Peyer's patch (tissue), 4 donors: ENCODE measurements at places on chromosomes 6 and 20.

DNA sequence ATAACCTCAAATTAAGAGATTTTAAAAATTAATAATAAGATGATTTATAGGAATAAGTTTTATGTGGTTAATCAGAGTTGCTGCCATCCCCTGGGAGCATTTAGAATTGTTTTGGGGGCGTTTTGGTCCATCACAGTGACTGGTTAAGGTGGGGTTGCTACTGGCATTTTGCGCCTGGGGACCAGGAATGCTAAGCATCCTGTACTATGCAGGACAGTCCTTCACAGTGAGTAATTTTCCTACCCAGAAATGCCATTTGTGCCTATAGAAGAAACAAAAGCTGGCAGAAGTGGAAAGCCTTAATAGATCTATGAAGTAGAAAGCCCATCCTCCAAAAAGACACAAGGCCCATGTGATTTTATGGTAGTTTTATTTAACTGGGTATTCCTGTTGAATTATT lies 118.0 kb downstream of the ANKS1A start:
- DNase-seq = no peak

DNA sequence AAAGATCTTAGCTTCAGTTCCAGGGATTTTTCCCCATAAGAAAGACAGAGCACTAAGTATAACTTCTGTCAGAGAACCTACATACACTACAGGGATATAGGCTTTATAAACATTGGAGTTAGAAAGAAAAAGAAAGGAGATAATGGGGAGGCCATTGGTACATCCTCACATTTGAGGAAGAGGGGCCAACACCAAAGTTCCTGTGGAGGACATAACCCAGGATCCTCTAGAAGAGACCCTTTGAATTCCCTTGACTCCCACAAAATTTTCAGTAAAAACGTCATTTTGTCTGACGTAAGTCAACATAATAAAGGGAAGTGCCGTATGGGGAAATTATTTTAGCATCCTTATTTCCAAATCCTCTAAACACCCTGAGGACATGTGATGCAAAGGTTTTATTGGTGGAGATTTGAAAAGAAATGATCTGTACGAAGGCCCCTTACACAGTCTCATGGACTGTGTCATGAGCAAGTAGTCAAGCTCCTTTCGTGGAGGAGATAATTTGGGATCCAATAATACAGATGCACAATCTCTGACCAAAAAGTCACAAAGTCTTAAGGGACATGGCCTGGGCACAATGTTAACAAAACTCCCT lies 33.2 kb downstream of the HLA-DRA start:
- DNase-seq = no peak

- no peak for DNase-seq
Measured at GRCh38 chr20:2703716-2704475, 11.3 kb downstream of the EBF4 start.

- DNase-seq = no peak
Measured at GRCh38 chr6:98583506-98583905, 250.9 kb upstream of the POU3F2 start.

DNA sequence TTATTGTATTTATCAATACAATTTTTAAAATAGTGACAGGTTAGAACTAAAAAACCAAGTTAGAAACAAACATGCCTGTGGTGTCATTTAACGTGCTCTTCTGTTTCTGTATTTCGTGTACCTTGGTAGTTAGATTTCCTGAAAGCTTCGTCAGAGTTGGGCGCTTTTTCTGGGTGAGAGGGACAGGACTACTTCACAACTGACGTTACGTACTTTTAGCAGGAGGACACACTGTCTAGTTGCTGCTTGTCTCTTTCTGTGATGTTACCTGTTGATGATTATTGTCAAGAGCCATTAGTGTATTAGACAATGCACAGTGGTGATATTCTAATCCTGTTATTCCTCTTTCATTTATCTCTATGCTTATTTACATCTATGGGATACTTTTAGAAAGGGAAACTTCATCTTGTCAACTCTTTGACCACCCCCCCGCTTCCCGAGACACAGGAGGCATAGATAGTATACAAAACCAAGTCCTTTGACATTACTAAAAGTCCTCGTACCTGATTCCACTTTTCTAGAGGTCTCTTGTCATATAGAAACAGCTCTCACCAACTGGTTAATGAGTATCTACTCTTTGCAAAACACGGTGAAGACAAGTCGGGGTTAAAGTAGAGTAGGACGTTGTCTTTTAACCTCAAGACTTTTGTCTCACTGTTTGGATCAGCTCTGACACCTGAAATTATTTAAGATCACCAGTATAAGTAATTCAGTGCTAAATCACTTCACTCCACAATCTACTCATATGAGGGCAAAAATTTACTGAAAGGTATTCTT lies 96.3 kb downstream of the LYRM2 start:
- DNase-seq = no peak

- peak; percentile 72 for DNase-seq
Measured at GRCh38 chr20:1467355-1468116, 887 bp upstream of the NSFL1C start.

GRCh38 chr6:1502041-1502440 lies 107.7 kb upstream of the FOXC1 start:
- DNase-seq = no peak

DNA sequence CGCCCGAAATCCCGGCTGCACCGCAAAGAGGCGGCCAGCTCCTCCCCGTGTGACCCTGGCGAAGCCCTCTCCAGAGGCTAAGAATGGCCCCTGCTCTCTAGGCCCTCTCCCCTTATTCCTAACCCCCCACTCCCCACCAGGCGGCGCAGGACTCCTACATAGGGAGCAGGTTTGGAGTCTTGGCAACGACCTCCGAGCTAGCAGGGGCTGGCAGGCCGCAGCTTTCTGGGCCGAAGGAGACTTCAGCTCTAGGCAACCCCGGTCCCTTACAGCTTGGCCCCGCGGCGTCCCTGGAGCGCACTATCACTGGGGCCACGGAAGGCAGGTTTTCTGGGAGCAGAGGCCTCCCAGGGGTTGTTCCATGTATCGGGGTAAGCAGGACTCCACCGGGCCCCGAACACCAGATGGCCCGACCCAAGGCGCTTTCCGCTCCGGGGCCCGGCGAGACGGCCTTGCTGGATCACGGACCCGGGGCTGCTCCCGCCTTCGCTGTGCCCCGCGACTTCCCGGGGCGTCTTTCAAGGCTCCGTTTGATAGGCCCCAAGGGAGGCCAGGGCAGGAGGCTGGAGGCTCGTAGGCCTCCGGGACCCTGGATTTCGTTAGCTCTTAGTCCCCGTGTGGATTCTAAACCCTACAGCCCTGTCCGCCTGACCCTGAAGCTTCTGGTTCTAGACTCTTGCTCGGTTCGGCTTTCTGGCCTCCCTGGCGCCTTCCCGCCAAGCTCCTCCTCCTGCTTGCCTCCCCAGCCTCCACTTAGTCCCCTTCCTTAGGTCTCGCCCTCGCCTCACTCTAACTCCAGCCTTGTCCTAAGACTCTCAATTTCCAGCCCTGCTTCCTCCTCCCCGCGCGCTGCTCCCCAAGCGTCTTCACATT lies 1.9 kb downstream of the SLC32A1 start:
- no peak for DNase-seq

GRCh38 chr20:37999526-38000263 lies 33.6 kb downstream of the TTI1 start:
- DNase-seq = no peak

- DNase-seq = no peak
Measured at GRCh38 chr6:11495565-11496145, 41.9 kb upstream of the TMEM170B start.

GRCh38 chr20:43271980-43272379 lies 82.3 kb upstream of the PTPRT start:
- DNase-seq = no peak

DNA sequence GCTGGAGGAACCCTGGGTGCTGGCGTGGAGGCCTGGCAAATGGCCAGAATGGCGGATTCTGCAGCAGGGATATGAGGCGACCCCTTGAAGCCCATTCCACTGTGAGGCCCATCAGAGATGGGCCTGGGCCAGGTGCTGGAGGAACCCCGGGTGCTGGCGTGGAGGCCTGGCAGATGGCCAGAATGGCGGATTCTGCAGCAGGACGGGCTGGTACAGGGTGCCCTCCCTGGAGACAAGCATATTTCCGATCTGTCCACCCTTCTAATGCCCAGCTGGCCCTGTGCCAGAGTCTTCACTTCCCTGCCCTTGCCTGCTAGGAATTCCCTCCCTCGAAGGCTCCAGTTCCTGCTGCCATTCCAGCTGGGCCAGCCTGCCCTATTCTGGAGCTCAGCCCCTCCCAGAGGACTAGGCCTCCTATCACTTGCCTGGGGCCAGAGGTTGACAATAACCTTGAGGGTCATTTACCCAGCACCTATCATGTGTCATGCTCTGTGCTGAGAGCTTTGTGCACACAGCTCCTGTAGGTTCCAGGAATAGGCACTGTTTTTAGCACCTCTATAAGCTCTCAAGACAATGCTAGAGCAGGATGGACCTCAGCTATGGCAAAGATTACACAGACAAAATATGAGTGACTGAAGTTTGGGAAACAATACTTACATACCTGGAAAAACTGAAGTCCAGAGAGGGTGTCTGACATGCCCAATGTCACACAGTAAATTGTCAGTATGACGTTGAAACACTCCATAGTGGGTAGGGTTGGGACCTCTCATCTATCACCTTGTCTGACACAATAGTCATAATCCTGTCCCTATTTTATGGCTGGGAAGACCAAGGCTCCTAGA lies 21.4 kb downstream of the SUN5 start:
- DNase-seq = no peak

DNA sequence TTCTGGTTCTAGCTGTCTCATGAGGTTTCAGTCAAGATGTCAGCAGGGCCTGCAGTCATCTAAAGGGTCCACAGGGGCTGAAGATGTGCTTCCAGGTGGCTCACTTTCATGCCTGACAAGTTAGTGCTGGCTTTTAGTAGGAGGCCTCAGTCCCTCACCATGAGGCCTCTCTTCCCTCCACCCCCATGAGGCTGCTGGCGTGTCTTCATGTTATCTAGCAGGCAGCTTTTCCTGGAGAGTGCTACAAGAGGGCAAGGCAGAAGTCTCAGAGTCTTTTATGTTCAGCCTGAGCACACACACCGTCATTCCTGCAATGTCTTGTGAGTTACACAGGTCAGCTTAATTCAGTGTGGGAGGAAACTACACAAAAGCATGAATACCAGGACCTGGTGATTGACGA lies 769.9 kb downstream of the HDGFL1 start:
- no peak for DNase-seq

- DNase-seq = peak; percentile 95
Measured at GRCh38 chr6:3742426-3743344, 8.8 kb downstream of the PXDC1 start.
